ENCODE measurements at places on chromosomes 1 and 21.
A peak's percentile ranks its signal among the peaks of the same experiment; 100 is the strongest.

GRCh38 chr1:208644401-208645160 is 400.4 kb upstream of the PLXNA2 start:
- DNase-seq, result no peak

DNA sequence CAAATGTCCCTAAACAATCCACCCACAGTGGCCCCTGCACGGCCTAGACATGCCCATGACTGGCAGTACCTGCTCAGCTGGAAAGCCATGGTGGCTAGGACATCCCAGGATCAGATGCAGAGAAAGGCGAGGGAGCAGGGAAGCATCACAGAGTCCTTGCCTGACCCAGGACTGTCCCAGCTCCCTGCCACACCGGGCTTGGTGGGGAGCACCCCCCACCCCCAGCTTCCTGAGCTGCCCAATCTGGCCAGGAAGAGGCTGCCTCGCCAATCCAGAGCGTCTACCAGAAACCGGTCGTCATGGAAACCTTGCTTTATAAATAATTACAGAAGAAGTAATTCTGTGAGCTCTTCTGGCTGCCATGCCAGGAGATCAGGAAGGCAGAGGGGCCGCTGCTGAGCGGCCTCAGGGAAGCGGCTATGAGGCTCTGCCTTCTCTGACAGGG is 34.8 kb downstream of the ACOT7 start:
- DNase-seq, result no peak

- no peak for DNase-seq
Measured at GRCh38 chr1:65623895-65624294, 168.8 kb upstream of the PDE4B start.

DNA sequence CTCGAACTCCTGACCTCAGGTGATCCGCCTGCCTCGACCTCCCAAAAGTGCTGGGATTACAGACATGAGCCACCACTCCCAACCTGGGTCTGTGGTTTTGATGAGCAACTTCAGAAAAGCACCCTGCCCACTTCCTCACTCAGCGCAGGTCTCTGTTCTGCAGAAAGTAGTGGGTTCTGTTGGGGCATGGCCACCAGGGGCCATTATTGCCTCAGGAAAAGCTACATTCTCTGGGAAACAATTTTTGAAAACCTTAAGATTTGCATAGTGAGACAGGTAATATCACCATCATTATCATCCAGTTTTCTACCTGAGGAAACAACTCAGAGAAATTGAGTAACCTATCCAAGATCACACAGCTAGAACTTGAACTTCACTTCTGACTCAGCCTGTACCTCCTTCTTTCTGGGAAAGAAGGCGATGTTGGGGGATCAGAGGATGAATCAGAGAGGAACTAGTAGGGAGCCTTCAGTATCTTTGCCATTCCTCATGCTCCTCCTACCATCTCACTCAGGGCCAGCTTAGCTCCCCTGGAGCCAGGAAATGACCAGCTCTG is 7.1 kb upstream of the NES start:
- DNase-seq, result peak; percentile 12

- DNase-seq, result no peak
Measured at GRCh38 chr1:47774986-47775834, 222.0 kb downstream of the TRABD2B start.

Measured in AML-193 (cell line).